G401 (cell line): ENCODE measurements at places on chromosomes 12 and 14. TPM values are rescaled to one million over a fixed set of nuclear protein-coding genes. Genes with fewer than 3 reads are reported as not detected.

The NKX2-1 gene
- total RNA-seq, result not detected in 2 replicates

The WNT5B gene
- total RNA-seq, result 8.0 and 13.5 TPM in 2 replicates

- no peak for DNase-seq
These were observed 1.3 kb downstream of the GPR65 start for GRCh38 chr14:88005978-88006851.

DNA sequence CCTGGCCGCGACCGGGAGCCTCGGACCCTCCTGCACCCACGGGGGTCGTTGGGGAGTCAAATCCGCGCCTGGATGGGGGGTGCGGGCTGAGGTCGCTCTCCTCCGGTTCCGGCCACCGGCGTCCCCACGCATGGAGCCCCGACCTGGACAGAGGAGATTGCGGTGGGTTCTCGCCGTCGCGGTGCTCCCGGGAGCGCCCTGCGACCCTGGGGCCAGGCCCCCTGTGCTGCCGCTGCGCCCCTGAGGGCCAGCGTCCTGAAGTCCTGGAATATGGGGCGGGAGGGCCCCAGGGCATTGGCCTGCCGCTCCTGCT lies 345 bp downstream of the ASPG start:
- no peak for DNase-seq

The RASSF3 gene
- 41.8 and 43.4 TPM in 2 replicates for total RNA-seq

- no peak for DNase-seq
These were observed 886.8 kb upstream of the NOVA1 start for GRCh38 chr14:27484633-27485032.

DNA sequence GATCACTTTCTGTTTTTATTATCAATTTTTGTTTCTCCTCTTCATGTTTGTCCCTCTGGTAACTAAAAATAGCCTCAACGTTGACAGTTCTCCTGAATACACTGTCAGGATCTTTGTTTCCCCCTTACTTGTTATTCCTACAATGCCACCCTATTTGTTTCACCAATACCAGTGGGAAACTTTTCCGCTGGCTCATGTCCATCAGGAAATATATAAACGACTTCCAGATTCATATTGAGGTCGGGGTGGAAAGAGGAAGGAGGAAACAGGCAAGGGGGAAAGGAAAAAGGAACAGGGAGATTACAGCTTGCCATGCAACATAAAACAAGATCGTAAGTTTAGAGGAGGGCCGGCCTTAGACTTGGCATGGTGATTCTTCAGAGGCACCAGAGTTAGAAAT lies 61.7 kb downstream of the BTBD7 start:
- DNase-seq, result no peak

GRCh38 chr12:8970432-8970831 lies 18.9 kb upstream of the KLRG1 start:
- no peak for DNase-seq

DNA sequence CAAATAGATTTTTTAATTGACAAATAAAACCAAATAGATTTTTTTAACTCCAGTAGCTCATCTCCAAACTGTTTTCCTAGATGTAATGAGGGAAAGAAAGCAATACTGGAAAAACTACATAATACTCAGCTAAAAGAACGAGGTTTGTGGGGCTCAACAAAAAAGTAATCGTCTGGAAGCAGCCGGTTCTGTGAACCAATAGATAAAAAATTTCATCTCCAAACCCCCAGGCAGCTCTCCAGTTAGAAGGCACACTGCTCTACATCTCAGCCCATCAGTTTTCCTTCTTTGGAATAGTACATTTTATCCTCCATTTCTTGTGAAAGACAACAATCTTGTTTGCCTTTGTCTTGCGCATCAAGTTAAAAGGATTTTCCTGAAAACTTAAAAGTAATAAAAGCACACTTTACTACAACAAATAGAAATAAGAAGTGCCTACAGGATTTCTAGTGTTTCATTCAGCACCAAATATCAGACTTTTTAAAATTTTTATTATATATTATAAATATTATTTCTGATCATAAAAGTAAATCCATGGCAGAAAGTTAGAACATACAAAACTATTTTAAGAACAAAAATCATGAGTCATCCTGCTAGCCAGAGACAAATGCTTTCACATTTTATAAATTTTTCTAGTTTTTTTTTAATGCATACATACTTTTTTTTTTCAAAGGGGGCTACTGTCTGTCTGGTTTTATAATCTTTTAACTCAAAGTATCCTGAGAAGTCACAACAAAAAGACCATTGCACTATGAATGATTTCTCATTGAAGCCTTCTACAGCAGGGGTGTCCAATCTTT lies 67.7 kb downstream of the EPS8 start:
- no peak for DNase-seq

The OTOGL gene
- not detected in 2 replicates for total RNA-seq

The B4GALNT3 gene
- total RNA-seq, result 2.3 and 2.6 TPM in 2 replicates

- no peak for DNase-seq
These were observed 49.7 kb downstream of the CKB start for GRCh38 chr14:103472939-103473338.

The RFX4 gene
- not detected in 2 replicates for total RNA-seq

GRCh38 chr12:11949738-11950411 lies 120.9 kb upstream of the BCL2L14 start:
- peak; percentile 47 for DNase-seq

- DNase-seq, result no peak
These were observed 7.1 kb downstream of the RNASE7 start for GRCh38 chr14:21049271-21049673.

DNA sequence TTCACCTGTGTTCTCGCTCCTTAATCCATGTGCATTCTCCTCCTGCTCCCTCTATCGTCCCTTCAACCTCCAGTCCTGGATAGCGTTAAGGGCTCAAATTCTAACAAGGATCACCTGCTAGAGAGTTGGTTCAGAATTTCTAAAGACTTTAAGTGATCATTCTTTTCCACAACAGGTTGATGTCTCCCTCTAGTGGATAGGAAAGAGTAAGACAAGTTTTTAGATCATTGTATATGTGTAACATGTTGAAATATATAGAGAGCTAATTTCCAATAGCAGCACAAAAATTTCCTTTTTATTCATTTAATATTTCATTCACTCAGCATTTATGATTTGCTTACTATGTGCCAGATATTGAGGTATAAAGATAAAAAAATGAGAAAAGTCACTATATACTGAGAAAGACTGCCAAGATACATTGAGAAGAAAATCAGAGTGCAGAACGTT lies 9.3 kb upstream of the ESR2 start:
- peak; percentile 82 for DNase-seq

The TEDC1 gene
- total RNA-seq, result 67.1 and 89.1 TPM in 2 replicates

- DNase-seq, result no peak
These were observed 689.4 kb downstream of the NOVA1 start for GRCh38 chr14:25908277-25909044.
